T-helper 2 cell treated with Interferon-gamma antibody and Interleukin-4, amounts not matched to agents 5 μg/mL and 100 μg/mL, for 36 hours (primary cell): ENCODE measurements at places on chromosomes 11 and 22.
A peak's percentile ranks its signal among the peaks of the same experiment; 100 is the strongest.

GRCh38 chr11:88297421-88297820, 40.1 kb downstream of the CTSC start:
- H3K36me3 ChIP-seq: peaks cover 75% of the 10 kb centered on the region
- no peak for DNase-seq
- no peaks in the 10 kb centered on the region for H3K27me3 ChIP-seq
- no peak overlapping the region for H3K27ac ChIP-seq
- peaks cover 21% of the 10 kb centered on the region for H3K4me1 ChIP-seq

- H3K27me3 ChIP-seq: no peaks in the 10 kb centered on the region
- no peak overlapping the region for H3K4me3 ChIP-seq
- no peaks in the 10 kb centered on the region for H3K4me1 ChIP-seq
- no peaks in the 10 kb centered on the region for H3K36me3 ChIP-seq
These were observed 125.8 kb downstream of the DCDC1 start for GRCh38 chr11:31243706-31244105.

- no peak overlapping the region for H3K4me3 ChIP-seq
- H3K27me3 ChIP-seq: no peaks in the 10 kb centered on the region
- no peak for DNase-seq
- H3K4me1 ChIP-seq: peaks cover 18% of the 10 kb centered on the region
These were observed 9.0 kb downstream of the PATZ1 start for GRCh38 chr22:31337178-31337577.

GRCh38 chr11:8122173-8122764, 41.3 kb downstream of the TUB start:
- H3K27ac ChIP-seq: no peak overlapping the region
- DNase-seq: no peak

- H3K27ac ChIP-seq: no peak overlapping the region
- peaks cover 8% of the 10 kb centered on the region for H3K4me1 ChIP-seq
These were observed 14.3 kb downstream of the TRIM22 start for GRCh38 chr11:5703741-5704536.

GRCh38 chr22:44130076-44130711, 50.5 kb upstream of the PARVG start:
- H3K36me3 ChIP-seq: peaks cover 40% of the 10 kb centered on the region
- H3K4me3 ChIP-seq: peak overlapping the region; percentile 39
- H3K27ac ChIP-seq: peak overlapping the region; percentile 72
- H3K4me1 ChIP-seq: peaks cover 28% of the 10 kb centered on the region

DNA sequence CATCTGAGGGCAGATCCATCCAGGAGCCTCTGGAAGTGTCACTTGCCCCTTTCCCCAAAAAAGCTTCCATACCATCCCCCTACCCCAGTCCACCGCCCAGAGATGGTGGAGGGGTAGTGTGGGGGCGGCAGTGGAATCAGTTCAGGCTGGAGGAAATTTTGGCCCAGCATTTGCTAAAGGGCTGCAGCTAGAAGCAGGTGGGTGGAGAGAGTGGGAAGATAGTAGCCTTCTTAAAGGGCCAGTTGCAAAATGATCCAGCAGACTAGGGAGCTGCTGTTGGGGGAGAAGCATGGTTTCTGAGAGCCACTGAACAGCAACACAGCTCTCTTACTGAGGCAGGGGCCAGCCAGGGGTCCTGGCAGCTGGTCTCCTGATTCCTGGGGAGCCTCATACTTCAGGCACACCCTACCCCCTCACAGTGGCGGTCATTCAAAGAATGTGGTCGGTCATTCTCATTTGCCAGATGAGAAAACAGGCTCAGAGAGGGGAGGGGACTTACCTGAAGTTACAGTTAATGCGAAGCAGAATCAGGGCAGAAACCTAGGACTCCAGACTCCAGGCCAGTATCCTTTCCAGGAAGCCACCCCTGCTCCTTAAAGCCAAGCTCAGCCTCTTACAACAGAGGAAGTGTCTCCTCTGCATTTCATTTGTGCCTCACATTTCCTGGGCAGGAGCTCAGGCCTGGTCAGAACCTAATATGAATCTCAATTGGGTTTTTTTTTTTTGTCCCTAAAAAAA, 5.4 kb downstream of the SEC14L2 start:
- no peak for DNase-seq
- H3K27me3 ChIP-seq: no peaks in the 10 kb centered on the region
- no peak overlapping the region for H3K27ac ChIP-seq

GRCh38 chr11:119306373-119306890, 10.5 kb downstream of the MCAM start:
- H3K4me1 ChIP-seq: peaks cover 18% of the 10 kb centered on the region
- peaks cover 25% of the 10 kb centered on the region for H3K36me3 ChIP-seq
- peak; percentile 46 for DNase-seq
- peak overlapping the region; percentile 88 for H3K27ac ChIP-seq

- no peak for DNase-seq
- no peak overlapping the region for H3K4me3 ChIP-seq
- peaks cover 3% of the 10 kb centered on the region for H3K27me3 ChIP-seq
These were observed 33.1 kb upstream of the SPON1 start for GRCh38 chr11:13929395-13929891.

- no peaks in the 10 kb centered on the region for H3K27me3 ChIP-seq
- DNase-seq: no peak
- no peaks in the 10 kb centered on the region for H3K4me1 ChIP-seq
- no peak overlapping the region for H3K4me3 ChIP-seq
- H3K36me3 ChIP-seq: peaks cover 2% of the 10 kb centered on the region
These were observed 38.0 kb downstream of the DCUN1D5 start for GRCh38 chr11:103053997-103054396.

- no peak overlapping the region for H3K27ac ChIP-seq
- H3K36me3 ChIP-seq: peaks cover 59% of the 10 kb centered on the region
- H3K27me3 ChIP-seq: no peaks in the 10 kb centered on the region
- DNase-seq: no peak
These were observed 22.5 kb downstream of the ASCC2 start for GRCh38 chr22:29815580-29815979.

DNA sequence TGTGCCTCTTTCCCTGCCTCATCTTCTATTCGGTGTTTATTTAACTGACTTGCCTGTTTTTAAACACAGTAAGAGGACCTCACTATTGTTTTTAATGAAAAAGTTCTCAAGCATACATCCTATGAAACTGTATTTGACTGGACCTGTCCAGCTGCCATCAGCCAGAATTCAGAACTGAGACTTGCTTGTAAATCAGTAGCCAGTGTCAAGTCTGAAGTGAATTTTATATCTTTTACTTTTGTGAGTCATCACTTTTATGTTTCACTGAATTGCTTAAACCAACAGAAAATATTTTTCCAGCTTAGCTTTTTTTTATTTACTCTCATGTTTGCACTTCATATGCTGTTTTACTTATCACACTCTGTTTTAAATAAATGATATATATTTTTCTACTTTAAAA, 88.3 kb downstream of the LUZP2 start:
- no peaks in the 10 kb centered on the region for H3K4me1 ChIP-seq
- no peak overlapping the region for H3K4me3 ChIP-seq
- no peaks in the 10 kb centered on the region for H3K27me3 ChIP-seq
- no peaks in the 10 kb centered on the region for H3K36me3 ChIP-seq
- DNase-seq: no peak

- no peak overlapping the region for H3K4me3 ChIP-seq
- peaks cover 11% of the 10 kb centered on the region for H3K4me1 ChIP-seq
- no peaks in the 10 kb centered on the region for H3K36me3 ChIP-seq
- DNase-seq: no peak
- H3K27me3 ChIP-seq: peaks cover 6% of the 10 kb centered on the region
These were observed 55.5 kb downstream of the FAM76B start for GRCh38 chr11:95734009-95734572.

DNA sequence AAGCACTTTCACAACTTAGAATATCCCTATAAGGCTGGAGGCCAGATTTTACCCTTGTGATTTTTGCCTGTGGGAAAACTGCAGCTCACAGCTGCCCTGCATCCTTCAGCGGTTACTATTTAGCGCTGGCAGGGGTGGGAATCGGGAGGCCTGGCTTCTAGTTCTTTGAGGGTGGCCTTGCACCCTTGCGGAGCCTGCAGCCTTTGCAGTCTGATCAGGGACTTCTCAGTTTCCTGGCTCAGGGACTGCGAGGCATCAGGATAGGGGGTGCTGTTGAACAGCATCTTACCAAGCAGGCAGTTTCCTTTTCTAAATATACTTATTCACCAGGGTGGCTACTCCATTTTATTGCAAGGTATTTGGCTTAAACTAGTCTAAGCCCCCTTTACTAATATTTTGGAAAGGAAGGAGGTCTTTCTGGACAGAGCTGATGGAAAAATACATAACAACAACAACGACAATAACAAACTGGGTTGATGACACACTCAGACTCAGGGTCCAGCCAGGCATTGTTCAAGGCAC, 2.9 kb upstream of the APOA1 start:
- H3K36me3 ChIP-seq: peaks cover 3% of the 10 kb centered on the region
- H3K4me3 ChIP-seq: no peak overlapping the region
- no peaks in the 10 kb centered on the region for H3K27me3 ChIP-seq
- H3K4me1 ChIP-seq: peaks cover 10% of the 10 kb centered on the region

DNA sequence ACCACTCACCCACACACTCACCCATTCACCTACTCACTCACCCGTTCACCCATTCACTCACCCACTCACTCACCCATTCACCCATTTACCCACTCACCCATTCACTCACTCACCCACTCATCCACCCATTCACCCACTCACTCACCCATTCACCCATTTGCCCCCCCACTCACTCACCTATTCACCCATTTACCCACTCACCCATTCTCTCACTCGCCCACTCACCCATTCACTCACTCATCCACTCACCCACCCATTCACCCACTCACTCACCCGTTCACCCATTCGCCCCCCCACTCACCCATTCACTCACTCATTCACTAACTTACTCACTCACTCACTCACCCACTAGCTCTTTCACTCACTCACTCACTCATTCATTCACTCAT, 15.0 kb downstream of the MUC5AC start:
- H3K27me3 ChIP-seq: no peaks in the 10 kb centered on the region
- DNase-seq: no peak
- no peak overlapping the region for H3K27ac ChIP-seq
- no peak overlapping the region for H3K4me3 ChIP-seq
- H3K4me1 ChIP-seq: no peaks in the 10 kb centered on the region
- peaks cover 5% of the 10 kb centered on the region for H3K36me3 ChIP-seq

DNA sequence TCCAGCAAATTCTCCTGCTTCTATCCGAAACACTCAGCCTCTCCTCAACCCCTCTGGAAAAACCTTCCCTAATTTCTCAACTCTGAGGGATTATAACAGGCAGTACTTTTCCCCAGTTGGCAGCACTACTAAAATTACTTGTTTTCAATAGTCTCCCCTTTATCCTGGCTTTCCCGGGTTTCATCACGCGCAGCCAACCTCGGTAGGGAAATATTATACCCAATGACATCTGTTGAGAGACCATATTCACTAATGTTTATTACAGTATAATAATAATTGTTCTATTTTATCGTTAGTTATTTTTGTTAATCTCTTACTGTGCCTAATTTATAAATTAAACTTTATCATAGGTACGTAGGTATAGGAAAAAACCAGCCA, 330 bp upstream of the POLD3 start:
- peak overlapping the region; percentile 31 for H3K27ac ChIP-seq
- peak overlapping the region; percentile 96 for H3K4me3 ChIP-seq
- DNase-seq: no peak
- H3K4me1 ChIP-seq: peaks cover 14% of the 10 kb centered on the region

DNA sequence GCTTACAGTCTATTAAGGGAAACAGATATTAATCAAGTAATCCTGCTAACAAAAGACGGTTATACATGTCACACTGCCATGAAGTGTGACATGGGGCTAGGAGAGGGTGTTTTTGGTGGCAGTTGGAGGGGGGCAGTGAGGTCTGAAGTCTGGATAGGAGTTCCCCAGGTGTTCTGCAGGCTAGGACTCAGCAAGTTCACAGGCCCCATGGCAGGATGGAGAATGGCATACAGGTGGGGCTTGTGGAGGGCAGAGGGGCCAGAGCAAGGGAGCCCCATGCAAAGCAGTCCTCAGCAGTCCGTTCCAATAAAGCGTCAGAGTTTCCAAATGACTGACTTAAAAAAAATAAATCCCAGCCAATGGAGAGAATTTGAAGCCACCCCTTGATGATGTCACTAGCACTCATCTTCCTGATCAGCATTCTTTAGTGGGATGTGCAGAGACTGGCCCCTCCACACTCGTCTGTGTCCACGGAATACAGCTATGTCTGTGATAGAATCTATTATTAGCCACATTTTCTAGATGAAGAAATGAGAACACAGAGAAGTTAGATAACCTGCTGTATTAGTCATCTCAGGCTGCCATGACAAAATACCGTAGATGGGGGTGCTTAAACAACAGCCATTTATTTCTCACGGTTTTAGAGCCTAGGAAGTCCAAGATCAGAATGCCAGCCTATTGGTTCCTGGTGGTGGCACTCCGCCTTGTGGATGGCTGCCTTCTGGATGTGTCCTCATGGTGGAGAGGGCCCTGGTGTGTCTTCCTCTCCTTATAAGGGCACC, 32.6 kb downstream of the PRDM11 start:
- no peak overlapping the region for H3K4me3 ChIP-seq
- no peaks in the 10 kb centered on the region for H3K36me3 ChIP-seq
- no peak overlapping the region for H3K27ac ChIP-seq

- no peaks in the 10 kb centered on the region for H3K36me3 ChIP-seq
- H3K27me3 ChIP-seq: peaks cover 3% of the 10 kb centered on the region
These were observed 90.6 kb downstream of the CDKN1C start for GRCh38 chr11:2794968-2795322.

DNA sequence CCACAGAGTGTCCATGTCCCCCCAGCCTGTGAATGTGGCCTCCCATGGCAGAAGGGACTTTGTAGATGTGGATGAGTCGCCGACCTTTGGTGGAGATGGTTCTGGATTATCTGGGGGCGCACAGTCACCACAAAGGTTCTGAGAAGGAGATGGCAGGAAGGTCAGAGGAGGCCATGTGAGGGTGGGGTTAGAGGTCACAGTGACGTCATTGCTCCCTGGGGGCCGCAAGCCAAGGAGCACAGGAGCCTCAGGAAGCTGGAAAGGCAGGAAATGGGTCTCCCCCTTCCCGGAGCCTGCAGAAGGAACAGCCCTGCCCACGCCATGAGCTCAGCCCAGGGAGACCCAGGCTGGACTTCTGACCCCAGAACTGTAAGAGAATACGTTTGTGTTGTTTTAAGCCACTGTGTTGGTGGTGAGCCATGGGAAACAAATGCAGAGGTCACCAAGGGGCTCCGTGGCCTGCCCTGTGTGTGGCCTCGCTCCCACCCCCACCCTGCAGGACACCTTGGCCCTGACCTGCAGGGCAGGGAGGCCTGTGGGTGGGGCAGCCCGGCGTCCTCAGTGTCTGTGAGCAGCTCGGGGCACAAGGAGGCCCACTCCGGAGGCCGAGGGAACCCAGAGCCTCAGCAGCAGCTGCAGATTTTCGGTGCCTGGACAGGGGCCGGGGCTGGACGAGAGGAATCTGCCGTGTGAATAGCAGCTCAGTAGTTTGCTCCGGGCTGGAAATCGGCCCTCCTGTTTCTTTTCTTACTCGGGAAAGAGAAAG, 32.1 kb downstream of the GRAMD4 start:
- peaks cover 1% of the 10 kb centered on the region for H3K36me3 ChIP-seq
- DNase-seq: peak; percentile 51
- no peaks in the 10 kb centered on the region for H3K27me3 ChIP-seq
- peaks cover 15% of the 10 kb centered on the region for H3K4me1 ChIP-seq
- no peak overlapping the region for H3K4me3 ChIP-seq
- peak overlapping the region; percentile 61 for H3K27ac ChIP-seq
